ENCODE measurements at places on chromosomes 1 and 21.

DNA sequence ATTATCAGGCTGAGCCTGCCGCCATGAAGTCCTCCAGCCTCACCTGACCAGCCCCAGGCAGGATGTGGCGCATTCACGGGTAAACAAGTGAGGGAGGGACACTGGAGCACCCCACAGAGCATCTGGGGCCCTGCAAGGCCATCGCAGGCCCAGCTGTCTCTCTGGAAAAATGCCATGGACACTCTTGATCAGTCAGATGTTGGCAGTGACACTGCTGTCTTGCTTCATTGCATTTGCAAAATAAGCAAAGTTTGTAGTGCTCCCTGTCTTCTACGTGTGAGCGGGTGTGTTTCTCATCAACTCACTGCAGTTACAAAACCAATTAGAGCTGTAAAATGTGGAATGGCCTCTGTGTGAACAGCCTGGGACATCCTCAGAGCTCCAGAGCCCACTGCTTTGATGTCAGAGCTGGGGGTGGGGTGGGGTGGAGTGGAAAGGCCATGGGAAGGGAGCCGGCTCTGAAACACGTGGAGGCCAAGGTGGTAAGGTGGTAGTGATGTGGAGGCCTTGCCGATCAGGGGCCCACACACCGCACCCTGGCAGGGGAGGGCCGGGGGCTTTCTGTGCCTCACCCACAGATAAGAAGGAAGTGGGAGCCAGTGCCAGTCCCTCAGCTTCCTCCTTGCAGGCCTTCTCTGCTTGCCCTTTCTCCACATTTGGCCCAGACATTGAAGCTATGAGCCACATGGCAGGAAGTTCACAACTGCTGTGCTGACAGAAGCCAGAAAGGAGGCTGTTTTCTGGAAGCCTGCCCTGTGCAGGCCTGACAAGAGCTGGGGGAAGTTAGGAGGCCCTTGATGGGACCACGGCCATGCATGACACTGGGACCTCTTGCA is 254.9 kb downstream of the RHOU start:
- no peak for DNase-seq

DNA sequence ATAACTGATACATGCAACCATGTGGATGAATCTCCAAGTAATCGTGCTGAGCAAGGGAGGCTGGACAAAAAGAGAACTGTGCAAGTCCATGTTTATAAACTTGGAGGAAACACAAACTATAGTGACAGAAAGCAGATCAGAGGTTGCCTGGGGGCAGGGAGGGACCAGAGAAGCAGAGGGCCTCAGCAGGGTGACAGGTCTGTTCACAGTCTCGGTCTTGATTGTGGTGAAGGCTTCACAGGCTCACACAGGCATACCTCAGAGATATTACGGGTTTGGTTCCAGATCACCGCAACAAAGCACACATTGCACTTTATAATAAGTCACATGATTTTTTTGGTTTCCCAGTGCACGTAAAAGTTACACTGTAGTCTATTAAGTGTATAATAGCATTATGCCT is 28.5 kb downstream of the ACOT7 start:
- DNase-seq = no peak

DNA sequence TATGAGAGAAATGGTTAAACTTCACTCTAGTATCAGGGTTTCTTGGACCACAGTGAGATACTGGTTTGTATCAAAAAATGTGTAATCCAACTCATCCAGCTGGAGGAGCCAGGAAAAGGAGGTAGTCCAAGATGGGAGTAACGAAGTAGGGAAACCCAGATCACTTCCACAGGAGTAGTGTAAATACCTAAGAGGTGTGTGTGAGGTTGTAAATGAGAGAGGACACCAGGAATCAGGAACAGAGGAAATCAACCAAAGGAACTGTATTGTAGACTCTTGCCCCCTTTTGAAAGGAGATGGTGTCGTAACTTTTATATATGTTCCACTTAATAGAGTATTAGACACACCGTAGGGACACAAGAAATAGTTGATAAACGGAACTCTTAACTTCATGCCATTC is 19.7 kb upstream of the TLCD4 start:
- no peak for DNase-seq

GRCh38 chr1:230707732-230708630 is 5.9 kb downstream of the AGT start:
- no peak for DNase-seq

- DNase-seq = no peak
These were observed 597.3 kb downstream of the PTPRU start for GRCh38 chr1:29833581-29833980.

GRCh38 chr1:153475282-153475681 is 14.8 kb upstream of the S100A7 start:
- no peak for DNase-seq

DNA sequence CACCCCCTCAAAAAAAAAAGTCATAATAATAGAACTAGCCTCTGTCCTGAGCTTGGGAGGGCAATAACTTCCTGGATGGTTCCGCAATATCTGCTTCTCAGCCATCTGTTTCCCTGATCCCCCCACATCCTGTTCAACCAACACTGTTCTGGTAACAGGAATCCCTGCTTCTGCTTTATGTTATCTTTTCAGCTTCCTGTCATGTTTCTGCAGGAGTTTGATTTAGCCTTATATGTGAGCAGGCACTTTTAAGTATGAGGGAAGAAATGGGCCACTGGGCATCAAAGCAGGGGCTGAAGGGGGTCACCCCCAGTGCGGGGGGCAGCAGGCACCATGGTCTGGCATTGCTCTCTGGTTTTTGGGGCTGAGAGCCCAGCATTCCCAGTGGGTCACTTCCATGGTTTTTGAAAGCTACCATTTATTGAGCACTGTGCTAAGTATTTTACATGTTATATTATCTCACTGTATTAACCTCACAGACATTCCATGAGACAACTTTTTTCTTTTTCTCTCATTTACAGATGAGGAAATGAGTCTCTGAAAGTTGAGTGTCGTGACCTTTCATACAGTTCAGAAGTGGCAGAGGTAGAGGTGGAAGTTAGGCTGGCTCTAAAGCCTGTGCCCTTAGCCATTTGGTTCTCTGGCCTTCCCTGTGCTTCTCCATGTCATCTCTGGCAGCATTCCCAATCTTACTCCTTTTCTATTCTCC is 61.9 kb downstream of the DNTTIP2 start:
- DNase-seq = no peak

DNA sequence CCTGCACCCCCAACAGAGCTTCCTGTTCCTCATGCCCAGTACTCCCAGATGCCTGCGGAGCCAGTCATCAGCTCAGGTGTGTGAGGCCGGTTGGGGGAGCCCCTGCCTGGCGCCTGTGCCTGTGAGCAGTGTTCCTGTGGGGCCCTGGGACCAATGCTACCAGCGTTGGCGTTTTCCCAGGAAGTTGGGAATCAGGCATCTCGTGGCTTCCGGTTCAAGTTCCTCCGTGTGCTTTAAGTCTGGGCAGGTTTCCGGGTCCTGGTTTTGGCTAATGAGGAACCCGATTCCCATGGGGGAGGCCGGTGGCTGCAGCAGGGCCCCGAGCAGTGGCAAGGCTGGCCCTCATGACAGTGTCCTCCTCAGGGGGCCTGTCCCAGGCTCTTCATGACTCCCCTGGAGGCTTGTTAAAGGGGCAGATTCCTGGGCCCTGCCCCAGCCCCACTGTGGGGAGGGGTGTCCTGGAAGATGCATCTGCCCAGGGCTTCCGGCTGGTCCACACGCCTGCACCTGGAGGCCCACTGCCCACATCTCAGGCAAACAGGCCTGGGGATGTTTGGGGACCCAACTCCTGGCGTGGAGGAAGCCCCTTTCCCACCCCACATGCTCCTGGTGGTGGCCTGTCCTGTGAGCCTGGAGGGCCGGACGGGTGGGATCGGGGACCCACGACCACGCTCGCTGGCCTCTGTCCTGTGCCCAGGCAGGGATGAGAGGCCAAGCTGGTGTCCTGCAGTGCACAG is 26.2 kb downstream of the TP73 start:
- no peak for DNase-seq

DNA sequence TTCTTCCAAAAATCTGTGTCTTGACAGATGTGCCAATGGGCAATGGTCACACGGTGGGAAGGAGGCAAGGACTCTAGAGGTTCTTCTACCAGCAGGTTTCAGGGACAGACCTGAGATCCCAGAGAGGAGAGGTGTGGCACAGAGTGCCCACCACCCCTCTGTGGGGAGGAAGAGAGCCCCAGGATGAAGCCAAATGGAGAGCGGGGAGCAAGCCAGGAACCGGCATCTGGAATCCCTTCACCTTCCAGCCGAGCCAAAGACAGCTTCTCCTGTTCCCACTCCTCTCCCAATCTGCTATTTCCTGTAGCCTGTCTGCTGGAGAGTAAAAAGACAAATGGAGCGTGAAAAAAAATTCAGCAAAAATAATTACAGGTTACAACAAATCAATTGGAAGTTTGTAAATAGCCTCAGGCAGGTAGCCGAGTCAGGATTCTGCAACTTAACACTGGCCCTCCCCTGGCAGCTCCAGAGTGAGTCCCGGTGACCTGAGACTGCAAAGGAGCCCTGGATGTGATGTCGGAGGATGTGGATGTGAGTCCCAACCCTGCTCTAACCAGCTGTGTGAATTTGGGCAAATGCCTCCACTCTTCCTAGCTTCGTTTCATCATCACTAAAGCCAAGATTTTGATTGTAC is 45.4 kb upstream of the LRRN2 start:
- DNase-seq = no peak

GRCh38 chr1:1441002-1441888 is 5.8 kb downstream of the VWA1 start:
- no peak for DNase-seq

- no peak for DNase-seq
These were observed 9.5 kb downstream of the ZBTB7B start for GRCh38 chr1:155012026-155012546.

GRCh38 chr1:114345930-114346479 is 165.0 kb downstream of the TRIM33 start:
- no peak for DNase-seq

DNA sequence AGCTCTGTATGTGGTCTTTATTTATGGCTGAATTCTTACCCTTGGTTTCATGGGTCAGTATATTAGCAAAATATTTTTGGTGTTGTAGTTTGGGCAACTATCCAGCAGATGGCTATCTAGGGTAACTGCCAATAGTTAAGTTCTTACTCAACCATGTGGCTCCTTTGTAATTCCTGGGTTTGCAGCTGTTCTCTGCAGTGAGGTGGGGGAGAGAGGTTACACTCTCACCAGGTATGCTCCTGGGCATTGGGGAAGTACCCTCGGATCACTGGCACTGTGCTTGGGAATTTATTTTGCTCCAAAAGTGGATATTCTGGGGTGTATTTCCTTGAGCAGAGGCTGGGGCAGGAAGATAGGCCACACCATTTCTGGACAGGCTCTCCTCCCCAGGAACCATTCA is 436.7 kb upstream of the TMPRSS15 start:
- DNase-seq = no peak

DNA sequence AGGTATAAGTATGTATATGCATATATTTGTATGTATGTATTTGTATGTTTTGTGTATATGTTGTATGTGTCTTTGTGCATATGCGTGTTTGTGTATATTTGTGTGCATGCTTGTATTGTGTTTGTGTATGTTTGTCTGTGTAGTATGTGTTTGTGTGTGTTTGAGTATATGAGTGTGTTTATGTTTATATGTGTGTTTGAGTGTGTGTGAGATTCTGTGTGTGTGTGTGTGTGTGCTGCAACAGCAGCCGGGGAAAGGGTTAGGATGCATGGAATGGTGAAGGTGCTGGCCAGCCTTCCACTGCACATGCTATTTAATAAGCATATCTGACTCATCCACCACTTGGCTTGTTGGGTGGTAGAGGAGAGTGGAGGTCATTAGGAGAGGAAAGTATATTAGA is 46.6 kb upstream of the RAB4A start:
- no peak for DNase-seq

DNA sequence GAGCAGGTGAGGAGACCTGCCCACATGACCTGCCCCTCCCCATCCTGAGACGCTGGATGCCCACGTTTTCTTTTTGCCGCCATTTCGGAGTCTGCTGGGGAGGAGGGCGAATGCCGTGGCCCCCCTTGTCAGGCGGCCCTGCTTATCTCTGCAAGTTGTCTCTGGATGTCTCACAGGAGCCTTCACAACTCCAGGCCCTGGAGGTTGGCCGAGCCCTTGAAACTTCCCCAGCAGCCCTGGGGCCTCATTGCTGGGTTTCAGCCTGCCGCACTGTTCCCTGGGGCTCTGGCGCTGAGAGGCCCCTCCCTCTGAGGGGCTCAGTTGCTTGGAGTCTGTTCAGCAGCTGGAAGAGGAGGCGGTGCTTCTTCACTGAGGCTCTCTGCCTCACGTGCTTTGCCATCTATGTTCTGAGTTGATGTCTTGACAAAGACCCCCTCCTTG is 29.8 kb upstream of the ZBTB21 start:
- DNase-seq = no peak

GRCh38 chr21:45417951-45418300 is 13.0 kb downstream of the COL18A1 start:
- no peak for DNase-seq

GRCh38 chr1:211923095-211923494 is 92.5 kb upstream of the LPGAT1 start:
- DNase-seq = no peak

DNA sequence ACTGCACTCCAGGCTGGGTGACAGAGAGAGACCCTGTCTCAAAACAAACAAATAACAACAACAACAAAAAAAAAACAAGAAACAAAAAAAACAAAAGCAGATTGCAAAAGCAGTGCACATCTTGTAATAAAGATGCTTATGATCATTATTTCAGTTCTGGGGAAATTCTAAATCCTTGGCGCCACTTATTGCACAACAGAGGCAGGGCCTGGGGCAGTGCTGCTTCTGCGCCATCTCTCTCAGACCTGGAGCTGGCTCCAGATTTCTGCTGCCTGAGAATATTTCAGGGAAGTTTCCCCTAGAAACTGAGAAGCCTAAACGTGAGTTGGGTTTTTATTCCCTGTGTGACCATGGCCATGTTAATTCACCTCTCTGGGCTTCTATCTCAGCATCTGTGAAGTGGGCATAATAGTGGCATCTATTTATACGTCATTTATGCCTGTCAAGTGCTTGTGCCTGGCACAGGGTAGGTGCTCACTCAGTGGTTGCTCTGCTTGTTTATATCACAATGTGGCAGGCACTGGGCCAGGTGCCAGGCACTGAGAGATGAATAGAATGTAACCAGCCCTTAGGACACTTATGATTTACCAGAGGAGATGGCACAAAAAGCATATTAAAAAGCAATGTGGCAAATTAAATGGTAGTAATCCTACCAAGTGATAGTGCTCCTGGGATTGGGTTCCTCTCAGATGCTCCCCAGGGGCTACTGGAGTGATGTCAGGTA is 67.9 kb downstream of the MDM4 start:
- no peak for DNase-seq

- DNase-seq = no peak
These were observed 50.9 kb downstream of the MDM4 start for GRCh38 chr1:204567071-204567470.
